ENCODE measurements at places on chromosomes 2 and 18.

- DNase-seq, result no peak
Measured at GRCh38 chr2:101396316-101396717, 9.0 kb upstream of the CREG2 start.

DNA sequence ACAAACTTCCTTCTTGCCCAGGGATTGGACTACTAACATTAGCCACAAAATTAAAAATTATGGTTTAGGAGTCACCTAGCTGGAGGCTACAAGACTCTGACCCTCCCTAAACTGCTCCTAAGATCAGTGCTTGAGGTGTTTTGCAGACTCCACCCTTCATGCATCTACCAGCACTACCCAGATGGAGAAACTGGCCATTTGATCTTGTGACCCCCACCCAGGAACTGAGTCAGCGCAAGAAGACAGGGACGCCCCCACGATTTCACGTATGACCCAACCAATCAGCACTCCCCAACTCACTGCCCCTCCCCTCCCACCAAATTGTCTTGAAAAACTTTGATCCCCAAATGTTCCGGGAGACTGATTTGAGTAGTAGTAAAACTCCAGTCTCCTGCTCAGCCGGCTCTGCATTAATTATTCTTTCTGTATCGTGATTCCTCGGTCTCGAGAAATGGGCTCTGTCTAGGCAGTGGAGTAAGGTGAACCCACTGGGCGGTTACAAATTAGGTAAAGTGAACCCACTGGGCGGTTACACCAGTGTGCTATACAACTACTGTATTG, 40.1 kb upstream of the CCDC88A start:
- no peak for DNase-seq

GRCh38 chr2:47017541-47017940, 101.9 kb upstream of the MCFD2 start:
- no peak for DNase-seq

DNA sequence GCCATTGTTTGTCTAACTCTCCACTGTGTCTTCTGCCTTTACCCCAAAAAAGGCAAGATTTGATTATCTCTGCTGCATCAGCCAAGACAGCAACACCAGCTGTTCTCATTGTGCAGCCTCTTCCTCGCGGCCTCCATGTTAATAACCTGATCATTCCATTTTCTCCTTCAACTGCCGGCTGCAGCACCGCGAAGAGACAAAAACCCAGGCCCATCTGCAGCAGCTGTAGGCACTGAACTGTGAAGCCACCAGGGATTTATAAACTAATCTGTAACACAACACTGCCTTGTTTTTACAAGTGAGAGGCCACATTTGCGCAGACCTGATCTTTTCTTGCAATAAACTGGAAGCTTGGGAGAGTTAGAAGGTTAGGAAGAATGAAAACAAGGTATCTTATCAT, 147.8 kb downstream of the SATB2 start:
- no peak for DNase-seq

- no peak for DNase-seq
Measured at GRCh38 chr2:4053769-4054493, 350.6 kb downstream of the DCDC2C start.

GRCh38 chr2:218780046-218780445, 1.9 kb upstream of the CYP27A1 start:
- no peak for DNase-seq

GRCh38 chr2:72146347-72147302, 1.0 kb downstream of the CYP26B1 start:
- DNase-seq, result no peak

DNA sequence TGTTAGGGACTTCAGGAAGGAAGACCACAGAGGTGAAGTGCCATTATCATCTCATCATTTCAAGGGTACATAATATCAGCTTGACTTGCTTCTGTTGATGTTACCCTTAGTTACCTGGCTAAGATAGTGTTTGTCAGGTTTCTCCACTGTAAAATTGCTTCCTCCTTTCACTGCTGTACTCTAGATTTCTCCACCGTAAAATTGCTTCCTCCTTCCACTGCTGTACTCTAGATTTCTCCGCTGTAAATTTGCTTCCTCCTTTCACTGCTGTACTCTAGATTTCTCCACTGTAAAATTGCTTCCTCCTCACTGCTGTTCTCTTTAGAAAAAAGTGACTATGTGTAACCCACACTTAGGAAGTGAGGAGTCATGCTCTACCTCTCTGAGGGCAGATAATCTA, 1460.3 kb downstream of the SUCLG1 start:
- DNase-seq, result no peak

DNA sequence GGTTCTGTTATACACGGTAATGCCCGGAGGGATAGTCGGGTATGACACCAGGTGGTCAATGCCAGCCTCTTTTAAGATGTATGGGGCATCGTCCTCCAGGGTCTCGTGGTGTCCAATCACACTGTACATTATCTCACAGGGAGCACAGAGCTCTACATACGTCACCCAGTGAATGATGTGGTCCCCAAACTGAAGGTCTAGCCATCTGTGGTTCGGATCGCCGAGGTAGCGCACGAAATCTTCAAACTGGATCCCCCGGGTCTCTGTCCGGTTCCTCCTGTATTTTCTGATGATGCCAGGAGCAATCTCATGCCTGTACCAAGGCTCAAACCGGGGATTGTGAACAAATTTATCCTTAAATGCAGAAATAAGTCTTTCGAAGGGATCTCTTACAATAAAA, 24.1 kb downstream of the CHST10 start:
- DNase-seq, result no peak

DNA sequence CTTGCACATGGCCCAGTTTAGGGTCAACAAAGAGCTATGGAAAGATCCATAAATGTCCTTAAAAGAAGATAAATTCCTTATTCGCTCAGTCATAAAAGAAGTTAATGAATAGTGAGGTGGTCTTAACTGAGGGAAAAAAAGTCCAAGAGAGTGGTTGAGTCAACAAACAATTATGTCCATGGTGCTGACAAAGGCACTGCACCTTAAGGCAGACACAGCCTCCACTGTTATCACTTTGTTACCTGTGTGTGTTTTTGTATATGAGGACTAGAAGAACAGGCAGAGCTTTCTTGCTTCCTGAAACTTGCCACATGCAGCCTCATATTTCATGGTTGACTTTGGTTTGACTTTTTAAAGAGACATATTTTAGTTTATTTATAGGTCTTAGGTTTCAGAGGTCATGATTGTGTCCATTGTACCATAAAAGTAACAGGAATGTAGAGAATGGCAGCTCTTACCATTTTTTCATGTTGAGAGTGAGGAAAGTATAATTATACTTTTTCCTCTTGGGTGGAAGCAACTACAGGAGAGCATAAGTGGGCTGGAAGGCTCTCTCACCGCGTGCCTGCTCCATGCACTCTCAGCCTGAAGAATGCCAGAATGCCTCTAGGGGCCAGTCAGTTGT, 93.6 kb downstream of the XRCC5 start:
- DNase-seq, result no peak

- DNase-seq, result no peak
Measured at GRCh38 chr2:168160897-168161296, 86.5 kb downstream of the STK39 start.

GRCh38 chr2:186533717-186534116, 47.7 kb downstream of the ZC3H15 start:
- DNase-seq, result no peak

GRCh38 chr2:153546358-153546757, 67.8 kb upstream of the RPRM start:
- no peak for DNase-seq

DNA sequence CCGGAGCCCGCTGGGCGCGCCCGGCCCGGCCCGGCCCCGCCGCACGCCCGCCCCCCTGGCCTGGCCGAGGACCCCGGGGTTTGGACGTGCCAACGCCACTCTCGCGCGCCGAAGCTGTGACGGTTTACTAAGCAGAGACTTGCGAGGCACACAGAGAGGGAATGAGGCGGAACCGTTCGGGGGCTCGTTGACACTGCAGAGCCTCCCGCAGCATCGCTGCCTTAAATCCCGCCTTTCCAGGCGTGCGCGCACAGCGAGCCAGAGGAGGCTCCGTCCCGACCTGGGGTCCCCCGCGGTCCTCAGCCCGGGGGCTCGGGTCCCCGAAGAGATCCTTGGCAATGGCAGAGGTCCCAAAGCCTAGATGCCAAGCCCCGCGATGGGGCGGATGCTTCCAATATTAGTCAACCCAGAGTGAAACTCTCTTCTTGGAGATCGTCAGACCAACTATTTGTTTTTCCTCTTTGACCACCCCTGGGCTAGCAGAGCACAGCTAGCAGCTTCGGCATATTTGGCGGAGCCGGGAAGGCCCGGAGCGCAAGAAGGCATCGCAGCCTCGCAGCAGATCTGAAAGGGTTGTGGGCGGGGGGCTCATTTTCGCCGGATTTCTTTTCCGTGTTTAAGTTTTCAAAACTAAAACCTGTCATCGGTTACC, at the start of gene ZNF385B:
TSS of gene ZNF385B (minus strand) at position 197 of the 652 bp plus-strand sequence.
- no peak for DNase-seq

GRCh38 chr2:6011921-6012320, 319.7 kb downstream of the SOX11 start:
- DNase-seq, result no peak

DNA sequence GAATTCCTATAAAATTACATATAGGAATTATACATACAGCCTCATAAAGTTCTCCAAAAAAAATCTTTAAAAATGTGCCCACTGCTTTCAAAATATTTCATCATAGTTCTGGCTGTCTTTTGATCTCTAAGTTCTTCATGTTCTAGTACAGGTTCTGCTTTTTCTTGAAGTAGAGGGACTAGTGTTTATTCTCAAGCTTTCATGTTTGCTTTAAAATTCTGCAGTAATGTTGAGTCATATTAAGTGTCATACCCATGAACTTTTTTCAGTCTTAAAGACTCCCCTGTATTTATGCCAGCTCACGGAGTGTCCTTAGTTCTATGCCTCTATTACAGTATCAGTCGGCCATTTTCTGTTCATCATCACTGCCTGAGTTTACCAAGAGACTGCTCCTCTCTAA, 54.8 kb upstream of the CCDC141 start:
- DNase-seq, result no peak

DNA sequence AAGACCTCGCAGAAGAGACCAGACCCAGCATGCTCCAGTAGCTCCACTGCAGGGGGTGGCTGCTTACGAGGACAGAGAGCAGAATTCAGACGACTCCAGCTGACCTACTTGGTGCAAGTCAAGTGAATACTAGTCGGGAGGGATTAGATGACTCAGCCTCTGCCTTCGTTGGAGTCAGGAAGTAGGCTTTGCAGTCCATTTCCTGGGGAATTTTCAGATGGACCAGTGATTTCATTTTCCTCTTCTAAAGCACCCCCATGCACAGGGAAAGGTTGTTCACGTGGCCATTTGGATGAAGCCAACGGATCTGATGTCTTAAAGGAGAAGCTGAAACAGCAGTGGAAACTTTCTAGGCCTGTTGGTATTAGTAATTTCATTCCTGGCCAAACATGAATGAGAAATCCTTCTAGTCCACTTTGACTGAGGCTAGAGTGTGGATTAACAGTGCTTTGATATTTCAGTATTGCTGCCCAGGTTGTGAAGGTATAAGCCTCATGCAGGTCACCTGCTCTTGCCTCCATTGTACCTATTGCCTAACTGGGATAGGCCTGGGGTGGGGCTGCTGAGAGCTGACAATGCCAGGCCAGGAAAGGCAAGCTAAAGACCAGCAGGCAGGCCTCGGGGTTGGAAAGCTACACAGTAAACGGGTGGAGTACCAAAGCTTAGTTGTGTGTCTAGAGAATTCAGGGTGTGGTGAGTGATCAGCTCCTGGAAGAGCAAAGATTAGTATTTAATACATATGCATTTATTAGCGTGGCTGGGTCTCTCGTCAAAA, 117.6 kb upstream of the FOSL2 start:
- DNase-seq, result no peak

DNA sequence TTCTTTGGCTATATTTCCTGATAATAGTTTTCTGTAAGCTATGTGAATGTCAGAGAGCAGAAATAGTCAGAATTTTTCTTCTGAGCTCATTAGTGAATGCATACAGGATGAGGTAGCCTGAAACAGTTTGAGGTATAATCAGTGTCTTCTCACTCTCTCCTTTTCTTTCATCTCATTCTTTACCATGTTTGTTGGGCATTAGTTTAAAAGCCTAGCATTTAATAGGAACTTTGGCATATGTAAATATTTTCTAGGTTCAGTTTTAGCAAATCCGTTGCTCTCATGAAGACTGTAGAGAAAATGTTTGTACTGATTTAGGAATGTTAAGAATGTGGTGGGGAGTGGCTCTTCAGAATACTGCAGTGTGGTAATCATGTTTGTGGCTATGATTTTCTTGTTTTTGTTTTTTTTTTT, 119.4 kb downstream of the PARD3B start:
- DNase-seq, result no peak

Data from activated CD8-positive, alpha-beta memory T cell treated with anti-CD3 and anti-CD28 coated beads for 48 hours (primary cell).